ENCODE measurements at places on chromosomes 4 and X. TPM values are rescaled to one million over a fixed set of nuclear protein-coding genes. Genes with fewer than 3 reads are reported as not detected.

Gene PHOX2B
- total RNA-seq, result not detected

DNA sequence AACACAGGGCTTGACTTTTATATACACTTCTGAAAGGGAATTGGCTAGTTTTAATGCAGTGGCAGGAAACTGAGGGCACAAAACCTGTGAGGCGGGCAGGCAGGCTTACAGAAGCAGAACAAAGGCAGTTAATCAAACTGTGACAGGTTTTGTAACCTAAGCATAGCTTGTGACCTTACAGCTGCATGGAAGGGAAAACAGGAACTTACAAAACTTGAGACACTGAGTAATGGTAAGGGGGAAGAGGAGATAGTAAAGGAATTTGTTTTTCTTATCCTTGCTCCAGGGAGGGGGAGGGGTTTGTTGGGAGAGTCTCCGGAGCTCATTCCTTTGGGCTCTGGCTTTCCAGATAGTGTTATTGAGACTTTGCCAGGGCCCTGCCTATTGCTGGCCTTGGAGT lies 55.6 kb downstream of the SLITRK4 start:
- DNase-seq, result no peak

- DNase-seq, result peak; percentile 5
Observed at GRCh38 chr4:45004847-45005565, 278.6 kb upstream of the GNPDA2 start.

DNA sequence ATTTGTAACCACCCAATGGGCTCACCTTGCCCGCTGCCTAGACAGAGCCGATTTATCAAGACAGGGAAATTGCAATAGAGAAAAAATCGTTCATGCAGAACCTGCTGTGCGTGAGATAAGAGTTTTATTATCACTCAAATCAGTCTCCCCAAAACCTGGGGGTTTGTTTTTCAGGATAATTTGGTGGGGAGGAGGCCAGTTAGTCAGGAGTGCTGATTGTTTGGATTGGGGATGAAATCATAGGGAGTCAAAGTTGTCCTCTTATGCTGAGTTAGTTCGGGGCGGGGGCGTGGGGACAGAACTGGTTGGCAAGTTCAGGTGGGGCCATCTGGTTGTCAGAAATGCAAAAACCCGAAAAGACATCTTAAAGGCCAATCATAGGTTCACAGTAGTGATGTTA lies 203.0 kb downstream of the MAB21L2 start:
- DNase-seq, result no peak

Gene TEX13D
- total RNA-seq, result not detected

DNA sequence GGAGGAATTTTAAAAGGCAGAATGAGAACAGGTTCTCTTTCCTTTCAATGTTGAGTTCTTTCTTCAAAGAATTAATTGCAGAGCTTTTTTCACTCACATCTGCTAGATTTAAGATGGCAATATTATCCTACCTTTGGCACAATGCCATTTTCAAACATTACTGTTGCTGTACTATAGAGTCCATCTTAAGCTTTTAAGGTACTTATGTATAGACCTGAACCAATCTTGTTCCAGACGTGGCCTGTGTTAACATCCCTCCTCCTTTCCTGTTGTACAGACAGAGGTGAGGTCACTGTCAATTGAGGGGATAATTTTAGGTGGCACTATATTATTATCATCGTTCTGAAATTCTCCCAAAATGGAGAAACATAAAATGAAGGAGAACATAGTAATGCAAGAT lies 53.0 kb upstream of the MYOZ2 start:
- no peak for DNase-seq

DNA sequence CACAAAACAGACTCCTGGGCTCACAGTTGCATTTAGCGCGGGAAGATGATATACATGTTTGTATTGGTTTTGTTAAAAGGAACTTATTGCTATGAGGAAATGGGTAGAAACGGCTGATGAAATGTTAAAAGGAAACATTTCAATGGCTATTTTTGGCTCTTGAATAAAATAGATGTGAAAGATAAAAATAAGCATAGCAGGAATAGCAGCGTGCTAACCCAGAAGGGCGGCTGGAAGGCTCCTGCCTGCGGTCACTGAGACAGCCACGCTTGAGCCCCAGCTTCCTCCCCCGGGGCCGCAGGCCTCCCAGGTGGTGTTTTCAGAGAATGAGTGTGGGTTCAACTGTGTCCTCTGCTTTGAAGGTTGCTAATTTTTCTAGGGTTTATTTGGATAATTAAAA lies 35.0 kb upstream of the CLCN4 start:
- no peak for DNase-seq

Gene IGFBP7
- total RNA-seq, result 930 TPM

- no peak for DNase-seq
Observed at GRCh38 chr4:55663145-55663544, 27.0 kb upstream of the NMU start.

Gene MAGEC3
- total RNA-seq, result not detected

GRCh38 chr4:152981842-152982241 lies 45.7 kb downstream of the FHDC1 start:
- DNase-seq, result peak; percentile 68

Gene TLR1
- 0.70 TPM for total RNA-seq

- DNase-seq, result no peak
Observed at GRCh38 chrX:41339148-41339547, 5.2 kb downstream of the DDX3X start.

DNA sequence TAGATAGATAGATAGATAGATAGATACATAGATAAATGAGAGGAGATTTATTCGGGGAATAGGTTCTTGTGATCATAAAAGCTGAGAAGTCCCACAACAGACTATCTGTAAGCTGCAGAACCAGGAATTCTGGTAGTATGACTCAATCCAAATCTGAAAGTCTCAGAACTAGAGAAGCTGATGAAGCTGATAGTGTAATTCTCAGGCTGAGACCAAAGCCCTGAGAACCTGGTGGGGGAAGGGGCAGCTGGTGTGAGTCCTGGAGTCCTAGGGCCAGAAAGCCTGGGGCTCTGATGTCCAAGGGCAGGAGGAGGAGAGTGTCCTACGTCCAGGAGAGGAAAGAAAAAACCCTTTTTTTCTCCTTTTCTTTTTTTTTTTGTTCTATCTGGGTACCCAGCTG lies 8.0 kb upstream of the BANK1 start:
- DNase-seq, result no peak

DNA sequence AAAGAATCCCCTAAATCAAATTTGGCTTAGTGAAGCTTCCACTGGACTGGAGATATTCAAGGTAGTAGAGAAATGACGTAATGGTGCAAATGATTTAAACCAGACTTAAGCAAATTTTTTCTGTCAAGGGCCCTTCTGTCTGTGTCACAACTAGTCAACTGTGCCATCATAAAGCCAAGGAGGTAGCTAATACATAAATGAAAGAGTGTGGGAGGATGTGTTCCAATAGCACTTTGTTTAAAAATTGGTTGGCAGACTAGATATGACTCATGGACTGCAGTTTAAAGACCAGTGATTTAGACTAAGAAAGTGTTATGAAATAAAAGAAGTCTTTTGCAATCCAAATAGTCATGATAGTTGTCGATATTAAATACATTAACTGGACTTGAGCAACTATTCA lies 24.3 kb upstream of the TEX13C start:
- no peak for DNase-seq

- no peak for DNase-seq
Observed at GRCh38 chr4:102301167-102301566, 44.1 kb downstream of the SLC39A8 start.

- peak; percentile 76 for DNase-seq
Observed at GRCh38 chrX:1205681-1206611, 6.5 kb downstream of the CRLF2 start.

Gene ANXA10
- total RNA-seq, result not detected

Gene SSX2B
- not detected for total RNA-seq

Gene ASB12
- total RNA-seq, result 0.16 TPM

Gene AMOT
- total RNA-seq, result 36.9 TPM

GRCh38 chrX:109848461-109849050 lies 115.5 kb upstream of the ACSL4 start:
- DNase-seq, result no peak
